ENCODE measurements at places on chromosomes 5 and 9.

- no peaks in the 10 kb centered on the region for H3K27me3 ChIP-seq
- peaks cover 10% of the 10 kb centered on the region for H3K36me3 ChIP-seq
- H3K4me3 ChIP-seq: no peak overlapping the region
- DNase-seq: no peak
These were observed 31.6 kb downstream of the DTWD2 start for GRCh38 chr5:118956727-118957126.

- H3K27ac ChIP-seq: peak overlapping the region; percentile 96
- peaks cover 18% of the 10 kb centered on the region for H3K4me1 ChIP-seq
- H3K36me3 ChIP-seq: peaks cover 28% of the 10 kb centered on the region
- no peak for DNase-seq
- H3K27me3 ChIP-seq: no peaks in the 10 kb centered on the region
These were observed 1.5 kb downstream of the AK6 start for GRCh38 chr5:69367697-69368279.

GRCh38 chr5:157072508-157072907, 13.6 kb upstream of the HAVCR1 start:
- no peak for DNase-seq
- H3K27ac ChIP-seq: no peak overlapping the region
- peaks cover 6% of the 10 kb centered on the region for H3K36me3 ChIP-seq

- peaks cover 37% of the 10 kb centered on the region for H3K4me1 ChIP-seq
- H3K27ac ChIP-seq: peak overlapping the region; percentile 94
These were observed 1.2 kb downstream of the PANK3 start for GRCh38 chr5:168578006-168578405.

DNA sequence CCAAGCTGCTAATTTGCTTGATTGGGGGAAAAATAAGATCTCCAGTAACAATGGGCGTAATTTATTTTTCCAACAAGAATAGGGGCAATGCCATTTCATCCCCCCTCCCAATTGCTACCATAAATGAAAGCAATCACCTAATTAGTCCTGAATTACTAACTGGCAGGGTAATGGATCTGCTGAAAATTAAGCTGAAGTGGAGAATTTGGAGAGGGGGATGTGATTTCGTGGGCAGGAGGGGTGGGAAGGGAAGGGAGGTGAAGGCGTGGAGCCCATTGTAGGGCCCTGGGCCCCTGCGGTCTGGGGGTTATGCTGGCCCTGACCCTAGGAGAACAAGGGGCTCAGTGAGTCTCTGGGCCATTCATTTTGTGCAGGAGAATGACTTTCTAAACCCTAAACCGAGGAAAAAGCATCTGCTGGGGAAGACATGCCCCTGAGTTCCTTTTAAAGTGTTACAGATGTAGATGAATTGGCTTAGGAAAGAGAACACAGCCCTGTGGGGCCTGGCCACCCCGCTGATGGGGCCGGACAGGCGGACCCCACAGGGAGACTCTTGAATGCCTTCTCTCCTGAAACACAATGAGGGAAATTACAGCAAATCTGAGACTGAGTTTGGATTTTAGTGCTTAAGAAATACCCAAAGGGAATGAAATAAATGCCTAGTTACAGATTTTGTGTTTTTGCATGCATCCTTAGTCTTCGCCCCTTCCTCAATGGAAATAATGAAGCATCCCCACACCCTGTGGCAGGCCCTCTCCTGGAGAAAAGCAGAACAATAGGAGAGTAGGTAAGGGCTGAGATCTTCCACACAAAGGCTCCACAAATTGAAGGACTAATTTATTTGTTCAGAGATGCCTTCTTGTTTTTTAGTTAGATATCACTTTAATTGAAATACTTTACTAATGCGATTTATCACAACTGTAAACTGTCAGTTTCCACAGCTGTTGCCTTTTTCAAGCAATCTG, 143.2 kb downstream of the PSAT1 start:
- H3K27me3 ChIP-seq: peaks cover 24% of the 10 kb centered on the region
- no peaks in the 10 kb centered on the region for H3K4me1 ChIP-seq
- H3K27ac ChIP-seq: no peak overlapping the region
- no peak overlapping the region for H3K4me3 ChIP-seq

DNA sequence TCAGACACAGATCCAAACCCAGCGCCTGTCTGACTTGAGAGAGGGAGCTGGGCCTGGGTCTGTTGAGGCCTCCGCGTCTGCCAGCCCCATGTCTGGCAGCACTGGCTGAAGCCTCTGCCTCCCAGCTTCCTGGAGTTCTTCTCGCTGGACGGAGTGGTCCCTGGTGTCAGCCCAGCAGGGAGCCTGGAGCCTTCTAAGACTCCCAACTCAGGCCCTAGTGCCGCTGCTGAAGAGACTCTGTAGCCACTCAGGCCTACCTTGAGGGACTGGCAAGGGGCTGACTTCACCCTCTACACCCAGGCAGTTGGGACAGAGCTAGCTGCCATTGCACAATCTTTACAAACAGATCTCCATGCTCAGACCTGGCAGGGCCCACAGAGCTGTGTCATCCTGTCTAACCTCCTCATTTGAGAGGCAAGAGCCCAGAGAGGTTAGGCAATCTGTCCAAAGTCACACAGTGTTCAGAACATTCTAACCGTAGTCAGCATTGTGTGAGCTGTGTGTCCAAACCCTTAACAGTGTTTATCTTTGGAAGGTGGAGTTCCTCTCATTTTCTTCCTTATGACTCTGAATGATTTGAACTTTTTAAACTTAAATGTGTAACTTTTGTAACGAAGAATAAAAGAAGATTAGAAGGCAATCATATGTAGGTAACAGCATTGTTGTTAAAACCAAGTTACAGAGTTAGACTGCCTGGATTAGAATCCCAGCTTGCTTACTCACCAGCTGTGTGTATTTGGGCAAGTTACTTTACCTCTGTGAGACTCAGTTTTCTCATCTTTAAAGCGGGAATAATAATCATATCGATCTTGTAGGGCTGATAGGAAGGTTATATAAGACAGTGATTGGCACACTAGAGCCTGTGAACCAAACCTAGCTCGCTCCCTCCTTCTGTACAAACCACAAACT, 4.6 kb upstream of the DUSP1 start:
- H3K4me1 ChIP-seq: peaks cover 57% of the 10 kb centered on the region
- no peak overlapping the region for H3K4me3 ChIP-seq
- H3K27me3 ChIP-seq: no peaks in the 10 kb centered on the region

DNA sequence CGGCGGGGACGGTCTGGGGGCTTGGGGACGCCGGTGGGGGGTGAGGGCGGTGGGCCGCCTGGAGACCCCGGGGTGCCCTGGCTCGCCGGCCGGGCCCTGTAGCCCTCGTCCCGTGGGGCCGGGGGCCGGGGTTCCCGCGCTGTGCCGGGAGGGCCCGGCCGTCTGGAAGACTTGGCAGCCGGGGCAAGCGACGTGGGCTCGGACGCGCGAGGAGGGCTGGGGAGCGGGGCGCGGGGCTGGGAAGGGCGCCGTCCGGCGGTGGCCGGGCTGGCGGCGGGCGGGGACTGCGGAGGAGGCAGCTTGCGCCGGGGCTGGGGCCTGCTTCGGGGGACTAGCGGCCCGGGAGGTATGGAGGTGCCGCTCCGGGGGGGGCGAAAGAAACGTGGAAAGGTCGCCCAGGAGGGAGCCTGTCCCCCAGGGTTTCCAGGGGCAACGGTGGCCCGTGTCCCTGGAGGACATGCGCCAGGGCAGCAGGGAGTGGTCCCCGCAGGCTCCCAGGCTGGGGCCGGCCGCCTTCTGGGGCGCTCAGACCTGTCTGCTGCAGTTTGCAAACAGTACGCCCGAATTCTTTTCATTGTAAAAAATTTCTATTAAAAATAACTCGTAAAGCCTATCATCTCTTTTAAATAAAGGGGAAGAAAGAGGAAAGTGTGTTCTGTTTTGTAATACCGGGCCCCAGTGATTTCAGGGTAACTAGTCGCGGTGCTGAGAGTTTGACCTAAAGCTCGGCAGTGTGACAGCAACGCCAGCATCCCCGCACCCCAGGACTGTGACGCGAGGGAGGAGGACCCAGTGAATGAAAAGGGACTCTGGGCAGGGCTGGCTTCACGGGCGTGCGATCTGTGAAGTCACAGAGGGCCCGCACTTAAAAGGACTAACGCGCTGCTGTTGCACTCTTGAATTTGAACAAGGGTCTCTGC, 752 bp upstream of the ANKH start:
- H3K27ac ChIP-seq: peak overlapping the region; percentile 89
- no peaks in the 10 kb centered on the region for H3K36me3 ChIP-seq

GRCh38 chr5:167576897-167577296, 714.5 kb upstream of the WWC1 start:
- H3K36me3 ChIP-seq: no peaks in the 10 kb centered on the region
- peaks cover 3% of the 10 kb centered on the region for H3K4me1 ChIP-seq
- H3K27ac ChIP-seq: no peak overlapping the region
- H3K4me3 ChIP-seq: no peak overlapping the region

DNA sequence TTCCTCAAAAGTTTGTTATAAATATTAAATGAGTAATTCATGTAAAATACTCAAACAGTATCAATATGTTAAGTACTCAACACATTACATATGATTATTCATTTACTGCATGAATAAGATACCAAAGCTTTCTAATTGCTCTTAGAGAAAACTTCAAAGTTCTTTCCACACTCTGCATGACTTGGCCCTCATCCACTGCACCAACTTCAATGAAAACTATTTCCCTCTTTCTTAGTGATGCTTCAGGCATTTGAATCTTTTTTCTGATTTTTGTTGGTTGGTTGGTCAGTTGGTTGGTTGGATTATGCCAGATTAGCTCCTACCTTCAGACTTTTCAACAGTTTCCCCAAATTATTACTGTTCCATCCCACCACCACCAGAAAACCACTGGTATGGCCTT, 314.7 kb upstream of the RGMB start:
- no peaks in the 10 kb centered on the region for H3K27me3 ChIP-seq
- H3K36me3 ChIP-seq: no peaks in the 10 kb centered on the region
- no peak overlapping the region for H3K27ac ChIP-seq
- H3K4me1 ChIP-seq: no peaks in the 10 kb centered on the region
- no peak overlapping the region for H3K4me3 ChIP-seq
- no peak for DNase-seq

DNA sequence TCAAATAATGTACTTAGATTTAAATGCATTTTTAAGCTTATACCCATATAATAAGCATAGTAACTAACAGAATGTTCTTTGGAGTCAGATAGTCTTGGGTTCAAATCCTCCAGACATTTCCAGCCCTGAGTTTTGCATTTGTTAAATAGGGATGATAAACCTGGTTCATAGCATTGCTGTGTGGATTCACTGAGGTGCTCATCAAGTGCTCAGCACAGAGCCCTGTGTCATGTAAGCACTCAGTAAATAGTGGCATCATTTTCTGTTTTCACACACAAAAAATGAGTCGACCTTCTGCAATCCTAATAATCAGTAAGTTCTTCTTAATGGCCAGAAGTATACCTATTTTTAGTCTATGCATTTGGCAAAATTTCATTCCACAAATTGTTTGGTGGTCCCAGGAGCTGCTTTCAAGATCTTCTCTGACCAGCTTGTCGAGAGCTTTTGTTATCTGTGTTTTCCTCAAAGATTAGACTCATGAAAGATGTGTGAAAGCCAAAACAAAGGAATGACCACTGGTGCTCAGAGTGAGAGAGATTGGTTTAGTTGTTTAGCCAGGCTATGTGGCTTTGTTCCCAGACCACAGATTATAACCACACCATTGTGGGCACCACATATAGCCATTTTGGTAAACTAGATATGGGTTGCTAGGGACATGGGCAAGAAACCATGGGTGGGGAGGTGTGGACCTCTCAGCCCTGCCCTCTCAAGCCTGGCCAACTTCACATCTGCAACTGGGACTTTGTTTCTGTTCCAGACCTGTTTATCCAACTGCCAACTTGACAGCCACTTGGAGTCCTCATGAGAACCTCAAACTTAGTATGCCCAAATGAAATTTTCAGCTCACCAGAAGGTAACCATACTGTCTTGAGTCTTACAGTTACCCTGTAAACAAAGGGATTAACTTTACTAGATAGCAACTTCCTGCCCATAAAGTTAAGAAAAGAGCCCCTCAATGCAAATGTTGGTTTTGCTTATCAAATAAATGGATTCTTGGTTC, 45.0 kb downstream of the DOCK8 start:
- no peaks in the 10 kb centered on the region for H3K27me3 ChIP-seq
- no peak for DNase-seq
- peaks cover 6% of the 10 kb centered on the region for H3K4me1 ChIP-seq
- H3K27ac ChIP-seq: no peak overlapping the region
- no peak overlapping the region for H3K4me3 ChIP-seq
- no peaks in the 10 kb centered on the region for H3K36me3 ChIP-seq

GRCh38 chr5:8456846-8457186, 587.9 kb downstream of the MTRR start:
- H3K4me3 ChIP-seq: peak overlapping the region; percentile 90
- H3K27ac ChIP-seq: peak overlapping the region; percentile 95
- no peak for DNase-seq
- peaks cover 6% of the 10 kb centered on the region for H3K36me3 ChIP-seq
- no peaks in the 10 kb centered on the region for H3K27me3 ChIP-seq

DNA sequence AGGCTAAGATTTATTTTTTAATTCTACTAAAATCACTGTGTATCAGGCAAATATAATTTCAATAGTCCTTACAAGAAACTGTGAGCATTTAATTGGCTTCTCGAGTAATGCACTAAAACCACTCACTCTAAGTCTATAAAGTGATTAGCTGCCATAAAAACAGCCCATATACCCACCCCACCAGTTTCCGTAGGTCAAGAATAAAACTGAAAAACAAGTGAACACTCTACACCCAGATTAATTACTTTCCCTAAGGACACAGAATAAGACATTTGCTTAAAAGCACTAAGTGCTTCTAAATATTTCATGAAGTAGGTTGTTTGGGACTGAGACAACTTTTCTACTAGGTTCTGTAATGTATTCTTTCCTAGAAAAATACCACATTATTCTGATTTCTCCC, 194.2 kb downstream of the AGTPBP1 start:
- peaks cover 6% of the 10 kb centered on the region for H3K36me3 ChIP-seq
- no peaks in the 10 kb centered on the region for H3K27me3 ChIP-seq
- H3K4me1 ChIP-seq: no peaks in the 10 kb centered on the region
- H3K4me3 ChIP-seq: no peak overlapping the region
- H3K27ac ChIP-seq: no peak overlapping the region
- no peak for DNase-seq

- H3K4me1 ChIP-seq: peaks cover 21% of the 10 kb centered on the region
- no peaks in the 10 kb centered on the region for H3K27me3 ChIP-seq
- H3K36me3 ChIP-seq: peaks cover 29% of the 10 kb centered on the region
- H3K4me3 ChIP-seq: peak overlapping the region; percentile 96
- DNase-seq: no peak
- H3K27ac ChIP-seq: no peak overlapping the region
These were observed 2.0 kb downstream of the CLK4 start for GRCh38 chr5:178624631-178625546.

DNA sequence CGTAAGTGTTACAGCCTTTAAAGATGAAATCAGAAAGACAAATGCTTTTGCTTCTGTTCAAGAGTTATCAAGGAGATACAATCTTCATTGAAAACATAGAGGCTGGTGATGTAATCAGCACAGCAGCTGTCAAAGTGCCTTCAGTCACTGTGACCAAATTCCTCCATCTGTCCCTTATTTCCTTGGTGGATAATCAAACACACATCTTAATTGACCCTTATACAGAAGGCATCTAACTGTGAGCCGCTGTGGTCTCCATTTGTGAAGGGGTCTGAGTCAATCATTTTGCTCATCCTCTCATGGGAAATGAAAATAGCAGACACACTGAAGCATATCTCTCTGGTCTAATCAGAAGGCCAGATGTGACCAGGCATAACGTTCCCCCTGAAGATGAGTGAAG, 130.1 kb upstream of the TLR4 start:
- H3K4me3 ChIP-seq: no peak overlapping the region
- no peaks in the 10 kb centered on the region for H3K36me3 ChIP-seq
- no peak for DNase-seq
- no peak overlapping the region for H3K27ac ChIP-seq
- no peaks in the 10 kb centered on the region for H3K27me3 ChIP-seq
- H3K4me1 ChIP-seq: no peaks in the 10 kb centered on the region
